ENCODE measurements at places on chromosomes 7 and 10. TPM values are rescaled to one million over a fixed set of nuclear protein-coding genes. Genes with fewer than 3 reads are reported as not detected.

The SAMD9L gene
- 2.2 TPM for total RNA-seq

The NEUROD6 gene
- total RNA-seq = not detected

The LRRC17 gene
- total RNA-seq = 1.0 TPM

The TPST1 gene
- total RNA-seq = 9.9 TPM

The TMEM254 gene
- 95.9 TPM for total RNA-seq

The SFXN3 gene
- total RNA-seq = 20.7 TPM

The LIPF gene
- not detected for total RNA-seq

The PWWP2B gene
- 27.5 TPM for total RNA-seq

The TMEM270 gene
- 4.9 TPM for total RNA-seq

The ARHGAP21 gene
- total RNA-seq = 44.3 TPM

The PTN gene
- 56.6 TPM for total RNA-seq

The ERLIN1 gene
- 23.8 TPM for total RNA-seq

The GJC3 gene
- total RNA-seq = 1.2 TPM

The CYP2C19 gene
- not detected for total RNA-seq

The HPSE2 gene
- total RNA-seq = 4.7 TPM

The UNCX gene
- total RNA-seq = not detected

Measured in prostate gland (tissue), 2 donors.